WTC11 (cell line): ENCODE measurements at places on chromosomes 7 and 10.

- no peak for DNase-seq
Measured at GRCh38 chr10:79296431-79296830, 50.8 kb upstream of the PPIF start.

GRCh38 chr10:7817576-7817975, 729 bp upstream of the TAF3 start:
- peak; percentile 37 for DNase-seq

DNA sequence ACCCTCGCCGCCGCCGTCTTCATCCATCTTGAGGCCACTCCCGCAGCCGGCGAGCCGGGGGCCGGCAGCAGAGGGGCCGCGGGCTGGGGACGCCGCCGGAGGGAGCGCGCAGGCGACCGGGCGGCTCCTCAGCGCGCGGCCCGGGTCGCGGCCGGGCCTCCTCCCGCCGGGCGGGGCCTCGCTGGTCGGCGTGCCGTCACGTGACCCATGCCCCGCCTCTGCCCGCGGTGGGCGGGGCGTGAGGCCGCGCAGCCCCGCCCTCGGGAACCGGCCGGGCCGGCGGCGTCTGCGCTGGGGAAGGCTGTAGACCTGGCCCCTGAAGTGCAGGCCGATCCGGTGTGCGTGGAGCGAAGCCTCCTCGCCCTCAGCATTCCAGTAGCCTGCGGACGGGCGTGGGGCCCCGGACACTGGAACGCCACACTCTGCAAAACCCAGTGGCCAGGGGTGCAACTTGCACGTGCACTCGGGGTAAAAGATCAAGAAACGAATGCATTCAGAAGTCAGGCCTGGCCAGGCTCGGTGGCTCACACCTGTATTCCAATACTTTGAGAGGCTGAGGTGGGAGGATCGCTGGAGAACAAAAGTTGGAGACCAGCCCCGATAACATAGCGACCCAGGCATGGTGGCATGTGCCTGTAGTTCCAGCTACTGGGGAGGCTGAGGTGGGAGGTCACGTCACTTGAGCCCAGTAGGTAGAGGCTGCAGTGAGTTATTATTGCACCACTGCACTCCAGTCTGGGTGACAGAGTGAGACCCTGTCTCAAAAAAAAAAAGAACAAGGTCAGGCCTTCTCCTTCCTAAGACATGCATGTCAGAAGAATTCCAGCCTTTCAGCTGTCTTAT, at the start of gene CYTH3:
TSS of gene CYTH3 (minus strand) at position 144 of the 843 bp plus-strand sequence. CDS start at position 27, 117 bp downstream.
- peak; percentile 81 for DNase-seq

GRCh38 chr10:16491933-16492332, 29.7 kb downstream of the C1QL3 start:
- DNase-seq = no peak

DNA sequence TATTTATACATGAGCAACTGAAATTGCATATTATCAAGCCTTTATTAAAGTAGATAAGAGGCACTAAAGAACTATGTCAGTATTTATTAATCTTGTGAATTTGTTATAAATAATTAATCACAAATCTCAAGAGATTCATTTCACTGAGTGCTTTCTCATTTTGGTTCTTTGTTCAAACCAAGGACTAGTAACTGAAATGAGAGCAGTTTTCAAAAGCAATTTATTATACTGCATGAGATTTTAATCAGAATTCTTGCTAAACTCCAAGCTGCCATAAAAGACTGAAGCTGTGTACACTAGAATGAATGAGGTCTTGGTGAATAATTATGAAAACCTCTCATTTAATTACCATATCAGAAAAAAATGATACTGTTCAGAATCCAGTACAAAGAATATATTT, 224.8 kb upstream of the IMMP2L start:
- DNase-seq = no peak

DNA sequence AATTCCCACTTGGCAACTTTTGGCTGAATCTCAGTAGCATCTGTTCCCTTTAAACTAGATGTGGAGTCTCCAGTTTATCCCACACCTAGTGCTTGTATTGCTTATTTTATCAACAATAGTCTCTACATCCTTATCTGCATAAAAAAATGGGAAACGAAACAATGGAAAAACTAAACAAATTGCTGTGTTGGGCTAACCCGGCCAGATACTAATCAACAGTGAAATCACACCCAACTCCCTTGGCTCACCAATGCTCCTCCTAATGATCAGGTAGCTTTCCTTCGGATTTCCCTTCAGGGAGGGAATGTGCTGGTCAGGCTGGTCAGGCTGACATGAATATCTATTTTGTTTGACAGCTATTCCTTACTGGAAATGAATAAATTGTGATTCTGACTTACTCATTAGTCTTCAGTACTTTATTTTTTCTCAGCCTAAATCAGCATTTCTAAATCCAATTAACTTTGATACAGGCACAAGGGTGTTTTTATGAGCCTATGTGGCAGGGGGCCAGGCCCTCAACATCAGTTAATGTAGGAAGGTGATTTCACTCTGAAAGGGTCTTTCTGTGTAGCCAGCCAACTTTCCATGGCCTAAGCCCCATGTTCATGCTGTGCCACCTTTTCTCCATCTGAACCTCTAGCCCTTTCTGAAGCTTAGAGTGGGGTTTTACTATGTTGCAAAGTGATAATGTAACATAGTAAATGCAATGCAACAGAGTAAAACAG, 170.5 kb upstream of the NPSR1 start:
- DNase-seq = no peak

DNA sequence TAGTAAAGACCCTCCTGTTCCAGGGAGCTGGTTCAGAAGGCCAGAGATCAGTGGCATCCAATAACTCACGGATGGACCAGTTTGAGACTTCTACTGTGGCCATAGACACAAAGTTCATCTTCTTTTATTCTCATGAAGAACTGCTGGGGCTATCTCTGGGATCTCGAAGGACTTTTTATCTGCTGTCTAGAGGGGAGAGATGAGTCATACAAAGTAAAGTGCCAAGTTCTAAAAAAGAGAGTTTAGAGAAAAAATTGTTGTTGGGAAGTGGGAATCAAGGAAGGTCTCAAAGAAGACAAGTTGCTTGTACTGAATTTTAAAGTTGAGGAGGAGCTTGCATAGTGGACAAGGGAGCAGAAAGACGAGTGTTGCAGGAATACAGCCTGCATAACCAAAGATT, 8.0 kb upstream of the FAM221A start:
- DNase-seq = no peak

DNA sequence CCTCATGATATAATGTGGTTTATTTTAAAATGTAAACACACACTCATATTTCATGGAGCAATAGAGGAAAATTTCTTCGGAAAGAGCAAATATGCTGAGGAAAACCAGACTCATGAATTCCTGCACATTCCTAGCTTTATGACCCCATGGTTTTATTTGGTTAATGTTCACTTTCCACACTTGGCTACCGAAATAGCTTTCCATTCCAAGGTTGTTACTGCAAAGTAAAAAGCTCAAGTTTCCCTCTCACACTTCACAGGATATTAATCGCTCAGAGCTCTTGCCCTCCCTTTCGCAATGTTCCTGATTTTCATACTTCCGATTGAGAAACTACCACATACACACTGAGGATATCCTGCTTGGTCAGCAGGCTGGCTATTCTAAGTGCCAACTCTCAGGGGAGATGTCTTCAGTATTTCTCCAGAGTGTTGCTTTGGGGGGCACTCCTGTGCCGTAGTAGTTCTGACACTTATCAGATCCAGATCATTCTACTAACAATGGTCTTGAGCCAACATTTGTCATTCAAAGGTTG, 77.5 kb upstream of the STEAP1B start:
- no peak for DNase-seq

DNA sequence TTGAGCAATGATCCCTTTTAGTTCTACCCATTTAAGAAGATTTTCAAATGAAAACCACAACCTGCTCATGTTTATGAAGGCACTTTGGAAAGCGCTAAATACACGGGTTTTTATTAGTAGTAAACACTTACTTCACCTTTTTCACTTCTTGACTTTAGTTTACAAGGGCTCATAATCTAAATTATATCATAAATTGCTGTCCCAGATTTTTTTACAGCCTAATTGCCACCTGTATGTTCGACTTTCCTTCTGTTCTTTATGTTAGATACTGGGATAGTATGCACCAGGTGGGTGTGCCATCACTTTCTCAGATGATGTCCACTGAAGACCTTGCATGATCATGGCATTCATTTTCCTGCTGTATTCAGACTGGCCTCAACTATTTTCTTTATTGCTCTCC, 22.5 kb downstream of the CFTR start:
- DNase-seq = no peak

DNA sequence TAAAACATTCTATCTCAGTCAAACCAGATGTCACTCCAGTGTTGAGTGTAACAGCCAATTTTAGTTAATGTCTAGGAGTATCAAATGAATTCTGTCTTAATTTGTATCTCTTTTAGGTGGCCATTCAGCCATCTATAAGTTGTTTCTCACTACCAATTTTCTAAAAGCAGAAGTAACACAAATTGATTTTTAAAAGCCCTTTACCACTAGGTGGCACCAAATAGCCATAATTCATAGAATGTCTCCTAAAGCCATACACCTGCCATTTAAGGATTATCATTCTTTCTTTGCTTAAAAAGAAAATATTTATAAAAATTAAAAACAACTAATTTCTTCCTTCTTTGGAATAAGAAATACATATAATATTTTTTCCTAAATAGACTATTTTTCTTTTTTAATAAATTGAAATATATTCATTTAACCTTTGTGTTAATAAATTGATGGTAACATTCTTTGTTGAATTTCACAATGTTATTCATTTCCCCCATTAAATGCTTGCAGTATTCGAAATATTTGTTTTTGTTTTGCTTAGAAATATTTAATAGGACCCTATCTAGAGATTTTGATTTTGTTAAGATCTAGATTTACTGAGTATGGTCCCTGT, 107.8 kb upstream of the PPP1R3A start:
- no peak for DNase-seq
